H7 (cell line): ENCODE measurements at places on chromosomes 13 and 19.

GRCh38 chr13:85527316-85527715, 271.9 kb downstream of the SLITRK6 start:
- DNase-seq = no peak

GRCh38 chr13:98144801-98145350, 2.0 kb downstream of the FARP1 start:
- peak; percentile 61 for DNase-seq

DNA sequence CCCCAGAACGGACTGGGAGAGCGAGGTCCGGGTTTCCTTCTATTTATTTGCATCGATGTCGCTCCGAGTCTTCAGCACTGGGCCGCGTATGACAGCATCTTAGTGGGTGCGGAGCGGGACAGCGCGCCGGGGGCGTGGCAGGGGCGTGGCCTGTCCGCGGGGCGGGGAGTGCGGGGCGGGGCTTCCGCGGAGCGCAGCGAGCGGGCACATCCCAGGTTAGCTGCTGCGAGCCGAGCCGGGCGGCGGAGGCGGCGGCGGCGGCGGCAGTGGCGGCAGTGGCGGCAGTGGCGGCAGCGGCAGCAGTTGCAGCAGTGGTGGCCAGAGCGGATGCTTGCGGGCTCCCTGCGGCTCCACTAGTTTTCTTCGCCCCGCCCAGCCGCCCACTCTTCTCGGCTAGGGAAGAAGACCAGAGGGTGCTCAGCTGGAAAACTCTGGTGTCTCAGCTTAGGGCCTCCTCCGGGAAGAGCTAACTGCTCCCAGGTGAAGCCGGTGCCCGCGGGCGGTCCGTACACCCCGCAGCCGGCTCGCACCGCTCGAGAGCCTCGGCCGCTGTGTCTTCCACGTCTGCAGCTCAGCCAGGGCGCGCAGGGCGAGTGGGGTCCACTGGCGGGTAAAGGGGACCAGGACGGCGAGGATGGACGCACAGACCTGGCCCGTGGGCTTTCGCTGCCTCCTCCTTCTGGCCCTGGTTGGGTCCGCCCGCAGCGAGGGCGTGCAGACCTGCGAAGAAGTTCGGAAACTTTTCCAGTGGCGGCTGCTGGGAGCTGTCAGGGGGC, at the start of gene GPC5:
Gene GPC5 (plus strand): TSS at position 209 of the 776 bp plus-strand sequence.
- peak; percentile 91 for DNase-seq

DNA sequence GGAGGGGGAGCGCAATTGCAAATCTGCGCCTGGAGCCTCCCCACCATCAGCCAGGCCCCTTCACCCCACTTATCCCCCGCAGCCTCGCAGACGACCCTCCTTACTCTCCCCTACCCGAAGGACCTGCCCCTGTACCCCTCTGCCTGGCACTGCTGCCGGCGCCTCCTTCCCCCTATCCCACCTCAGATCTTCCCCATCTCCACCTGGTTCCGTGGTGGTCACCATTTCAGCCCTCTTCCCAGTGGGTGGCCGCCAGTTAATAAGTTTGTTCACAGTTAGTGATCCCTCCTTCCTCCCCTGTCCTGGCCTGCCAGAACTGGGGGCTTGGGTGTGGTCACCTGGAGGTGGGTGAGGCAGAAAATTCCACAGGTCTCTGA, 397 bp downstream of the SLC44A2 start:
- DNase-seq = no peak

DNA sequence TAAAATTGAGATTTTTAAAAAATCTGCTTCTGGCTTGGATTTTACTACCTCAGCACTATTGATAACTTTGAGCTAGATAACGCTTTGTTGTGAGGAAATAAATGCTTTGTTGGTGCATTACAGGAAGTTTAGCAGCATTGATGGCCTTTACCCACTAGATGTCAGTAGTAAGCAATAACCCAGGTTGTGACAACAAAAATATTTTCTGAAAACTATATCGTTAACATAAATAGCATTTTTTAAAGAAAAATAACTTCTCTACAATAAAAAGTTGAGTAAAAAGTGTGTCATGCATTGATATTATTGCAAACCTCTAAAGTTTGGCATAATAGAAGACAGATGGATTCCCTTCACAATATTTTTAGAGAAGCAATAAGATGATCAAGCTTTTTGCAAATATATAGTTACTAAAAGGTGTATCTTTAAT, 1246.5 kb downstream of the UQCRFS1 start:
- DNase-seq = no peak

DNA sequence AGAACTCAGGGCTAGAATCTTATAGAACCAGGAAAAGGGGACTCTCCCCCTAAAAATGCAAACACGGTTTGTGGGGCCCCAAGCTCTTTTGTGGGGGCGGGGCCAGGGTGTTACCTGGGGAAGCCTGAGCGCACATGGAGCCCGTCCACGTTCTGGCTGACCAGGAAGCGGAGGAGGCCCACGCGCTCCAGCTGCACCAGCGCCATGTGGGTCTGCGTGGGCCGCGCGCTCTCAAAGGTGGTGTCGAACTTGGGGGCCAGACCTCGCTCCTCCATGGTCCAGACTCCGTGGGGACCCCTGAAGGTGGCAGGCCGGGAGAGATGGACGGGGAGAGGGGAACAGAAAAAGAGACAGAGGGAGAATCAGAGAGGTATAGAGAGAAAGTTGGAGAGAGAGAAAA, 3.4 kb downstream of the SIRT6 start:
- DNase-seq = no peak

- no peak for DNase-seq
Observed at GRCh38 chr13:25659091-25659795, 287.5 kb downstream of the ATP8A2 start.

DNA sequence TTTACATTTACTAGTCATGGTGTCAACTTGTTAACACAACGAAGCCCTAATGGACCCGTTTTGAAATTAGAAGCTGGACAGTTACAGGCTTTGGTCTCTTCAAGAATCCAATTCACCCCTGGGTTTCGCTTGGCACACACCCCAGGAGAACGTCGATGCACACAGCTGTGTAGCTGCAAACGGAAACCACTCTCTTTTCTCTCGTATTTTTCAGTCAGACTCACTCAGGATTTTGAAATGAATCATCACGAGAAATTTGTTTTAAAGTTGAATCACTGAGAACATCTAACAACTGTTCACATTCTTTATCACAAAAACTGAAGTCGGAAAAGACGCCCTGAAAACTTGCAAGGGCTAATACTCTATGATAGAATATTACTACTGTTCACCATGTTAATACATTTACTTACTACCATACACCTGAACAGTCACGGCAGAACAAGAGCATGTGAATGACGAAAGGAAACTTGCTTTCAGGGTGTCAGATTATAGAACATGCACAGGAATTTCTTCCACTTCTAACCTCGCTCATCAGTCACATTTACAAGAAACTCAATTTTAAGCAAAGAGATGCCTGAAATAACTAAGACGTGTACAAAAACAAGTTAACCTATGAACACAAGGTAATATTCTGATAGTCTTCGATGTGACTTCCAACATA, 4.7 kb downstream of the PNMA8A start:
- no peak for DNase-seq

DNA sequence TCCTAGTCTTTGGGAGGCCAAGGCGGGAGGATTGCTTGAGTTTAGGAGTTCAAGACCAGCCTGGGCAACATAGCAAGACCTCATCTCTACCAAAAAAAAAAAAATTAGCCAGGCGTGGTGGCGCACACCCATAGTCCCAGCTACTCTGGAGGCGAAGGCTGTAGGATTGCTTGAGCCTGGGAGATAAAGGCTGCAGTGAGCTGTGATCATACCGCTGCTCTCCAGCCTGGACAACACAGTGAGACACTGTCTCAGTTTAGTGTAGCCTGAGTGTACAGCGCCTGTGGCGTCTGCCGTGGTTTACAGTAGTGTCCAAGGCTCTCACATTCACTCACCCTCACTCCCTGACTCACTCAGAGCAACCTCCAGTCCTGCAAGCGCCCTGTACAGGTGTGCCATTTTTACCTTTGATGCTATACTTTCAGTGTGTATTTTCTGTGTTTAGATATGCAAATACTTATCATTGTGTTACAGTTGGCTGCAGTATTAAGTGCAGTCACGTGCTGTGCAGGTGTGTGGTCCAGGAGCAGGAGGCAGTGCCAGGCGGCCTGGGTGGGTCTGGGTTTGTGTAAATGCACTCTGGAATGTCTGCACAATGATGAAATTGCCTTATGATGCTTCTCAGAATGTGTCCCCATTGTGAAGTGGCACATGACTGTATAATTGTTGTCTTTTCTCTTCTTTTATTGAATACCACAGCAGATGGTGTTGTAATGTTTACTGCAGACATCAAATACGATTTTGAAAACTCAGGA, 36.1 kb upstream of the DCUN1D2 start:
- DNase-seq = no peak

GRCh38 chr19:2230807-2231533, 5.2 kb downstream of the PLEKHJ1 start:
- DNase-seq = no peak

DNA sequence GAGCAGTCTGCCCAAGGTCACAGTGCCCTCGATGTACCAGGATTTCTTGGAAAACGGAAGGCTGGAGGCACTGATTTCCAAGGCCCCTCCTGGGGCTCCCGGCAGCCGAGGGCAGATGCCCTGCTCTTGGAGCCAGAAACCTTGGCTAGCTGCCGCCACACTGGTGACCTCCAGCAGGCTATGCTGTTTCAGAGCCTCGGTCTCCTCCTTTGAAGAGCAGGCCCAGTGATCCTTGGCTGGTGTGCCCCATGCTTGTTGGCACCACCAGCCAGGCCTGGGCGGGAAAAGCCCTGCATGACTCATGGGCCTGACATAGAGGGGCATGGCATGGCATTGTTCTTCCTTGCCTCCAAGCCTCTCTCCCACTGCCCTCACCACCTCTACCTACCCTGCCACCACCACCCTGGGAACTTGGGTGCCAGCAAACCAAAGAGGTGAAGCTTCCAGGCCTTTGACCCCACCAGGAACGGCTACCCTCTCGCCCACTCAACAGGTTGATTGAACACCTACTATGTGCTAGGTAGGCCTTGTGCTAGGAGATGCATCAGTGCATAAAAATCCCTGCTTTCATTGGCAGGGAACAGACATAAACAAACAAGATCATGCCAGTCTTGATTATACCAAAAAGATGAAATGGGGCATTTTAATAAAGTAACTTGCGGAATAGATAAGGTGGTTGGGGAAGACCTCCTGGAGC, 1.6 kb upstream of the CLEC11A start:
- DNase-seq = peak; percentile 41

DNA sequence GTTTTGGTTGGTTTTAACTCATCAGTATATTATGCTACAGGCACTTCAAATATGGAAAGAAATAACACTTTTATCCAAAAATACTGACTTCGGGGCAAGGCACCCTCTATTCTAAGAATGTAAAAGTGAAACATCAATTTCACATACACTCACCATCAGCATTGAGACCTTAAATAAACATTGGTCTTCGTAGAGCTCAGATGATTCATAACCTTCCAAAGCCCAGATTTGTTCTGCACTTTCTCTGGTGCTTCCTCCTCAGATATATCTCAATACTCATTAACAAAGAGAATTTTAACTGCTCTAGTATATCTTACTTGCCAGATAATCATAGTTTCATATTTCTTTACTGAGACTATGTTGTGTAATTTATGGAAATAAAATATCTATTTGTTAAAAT, 794.3 kb downstream of the LIG4 start:
- DNase-seq = no peak

DNA sequence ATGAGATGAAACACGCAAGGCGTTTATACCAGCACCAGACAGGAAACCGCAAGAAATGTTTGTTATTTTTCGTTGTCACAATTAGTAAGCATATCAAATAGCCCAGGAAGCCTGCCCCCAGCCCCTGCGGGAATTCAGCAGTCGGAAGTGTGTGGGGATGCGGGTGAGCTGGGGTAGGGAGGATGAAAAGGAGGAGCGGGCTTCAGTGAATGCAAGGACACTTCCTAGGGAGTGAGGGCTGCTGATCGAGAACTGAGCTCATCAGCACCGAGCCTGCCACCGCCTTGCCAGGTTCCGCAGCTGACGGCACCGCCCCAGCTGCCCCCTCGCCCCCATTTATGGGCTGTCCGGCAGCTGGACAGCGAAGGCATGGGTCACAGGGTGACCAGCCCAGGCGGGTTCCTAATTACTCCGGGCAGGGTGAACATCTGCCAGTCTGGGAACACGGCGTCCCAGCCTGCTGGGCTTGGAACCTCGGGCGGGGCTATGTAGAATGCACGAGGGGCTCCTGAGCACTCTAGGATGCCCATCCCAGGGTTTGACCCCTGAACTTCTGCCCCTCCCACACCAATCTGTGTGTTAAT, 1.6 kb upstream of the BEST2 start:
- DNase-seq = peak; percentile 71

DNA sequence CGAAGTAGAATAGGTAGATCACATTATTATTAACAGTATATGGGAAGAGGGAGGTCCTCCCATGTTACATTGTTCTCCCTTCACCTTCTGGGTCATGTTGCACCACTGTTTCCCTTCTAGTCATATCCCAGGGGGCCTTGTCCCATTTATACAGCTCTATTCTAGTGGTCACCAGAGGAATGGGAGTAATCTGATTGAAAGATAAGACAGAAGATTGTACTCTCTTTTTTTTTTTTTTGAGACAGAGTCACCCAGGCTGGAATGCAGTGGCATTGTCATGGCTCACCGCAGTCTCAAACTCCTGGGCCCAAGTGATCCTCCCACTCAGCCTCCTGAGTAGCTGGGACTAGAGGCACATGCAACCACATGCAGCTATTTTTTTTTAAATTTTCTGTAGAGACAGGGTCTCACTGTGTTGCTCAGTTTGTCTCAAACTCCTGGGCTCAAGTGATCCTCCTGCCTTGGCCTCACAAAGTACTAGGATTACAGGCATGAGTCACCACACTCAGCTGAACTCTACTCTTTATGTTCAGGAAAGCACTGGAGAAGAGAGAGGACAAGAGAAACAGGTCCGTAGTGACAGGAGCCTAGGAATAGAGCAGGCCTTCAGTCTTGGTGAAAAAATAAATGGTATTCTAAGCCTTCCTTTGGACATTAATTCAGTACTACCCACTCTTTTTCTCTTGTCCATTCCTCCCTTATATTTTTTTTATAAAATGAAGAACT, 4.3 kb upstream of the ZNF529 start:
- no peak for DNase-seq

DNA sequence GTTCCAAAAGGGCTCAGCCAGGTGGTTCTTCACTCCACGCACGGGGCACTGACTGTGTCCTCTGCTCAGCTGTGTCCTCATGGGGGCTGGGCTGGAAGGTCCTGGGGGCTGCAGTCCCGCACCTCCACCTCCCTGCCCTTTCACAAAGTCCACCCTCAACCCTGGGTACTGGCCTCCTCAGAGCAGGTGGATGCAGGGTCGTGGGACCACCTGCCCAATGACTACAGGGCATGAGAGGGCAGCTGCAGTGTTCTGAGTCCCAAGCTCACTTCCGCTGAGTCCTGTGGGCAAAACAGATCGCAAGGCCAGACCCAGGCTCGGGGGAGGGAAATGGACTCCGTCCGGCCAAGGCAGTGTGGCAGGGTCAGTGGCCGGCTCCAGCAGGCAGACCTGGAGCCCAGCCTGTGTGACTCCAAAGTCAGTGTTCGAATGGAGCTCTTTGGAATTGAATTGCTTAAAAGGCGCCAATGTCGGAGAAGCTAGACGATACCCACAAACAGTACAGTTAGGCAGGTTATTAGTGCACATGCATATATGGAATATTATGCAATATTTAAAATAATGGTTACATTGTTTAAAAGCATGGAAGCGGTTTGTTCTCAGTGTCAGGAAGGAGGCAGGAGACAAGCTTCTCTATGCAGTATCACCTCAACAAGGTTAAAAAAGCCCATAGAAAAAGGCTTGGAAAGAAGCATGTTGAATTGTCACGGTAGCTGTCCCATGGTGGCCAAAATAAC, 54.8 kb downstream of the MCF2L start:
- DNase-seq = no peak

GRCh38 chr13:113595131-113595530, 10.6 kb downstream of the TFDP1 start:
- DNase-seq = peak; percentile 25

- DNase-seq = no peak
Observed at GRCh38 chr13:110850840-110851239, 64.0 kb downstream of the ANKRD10 start.
